ENCODE measurements at places on chromosomes 12 and 14.
A peak's percentile ranks its signal among the peaks of the same experiment; 100 is the strongest.

DNA sequence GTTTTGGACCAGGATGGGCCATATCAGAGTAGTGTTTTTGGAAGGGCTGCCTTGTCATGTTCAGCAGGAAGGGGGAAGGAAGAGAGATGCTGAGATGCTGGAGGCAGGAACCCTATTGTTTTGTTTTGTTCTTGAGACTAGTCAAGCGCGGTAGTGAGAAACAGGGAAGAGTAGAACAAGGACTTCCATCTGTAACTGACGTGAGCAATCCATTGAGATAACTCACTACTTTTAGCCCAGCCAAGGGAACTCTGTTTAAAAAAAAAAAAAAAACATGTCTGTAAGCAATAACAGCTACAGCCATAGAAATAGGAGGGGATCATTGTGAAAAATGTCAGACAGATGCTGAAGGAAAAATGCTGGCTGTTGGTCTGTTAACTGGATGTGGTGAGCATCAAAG, 34.0 kb downstream of the CD9 start:
- no peak for DNase-seq

- no peak for DNase-seq
Measured at GRCh38 chr14:60970146-60970545, 10.7 kb downstream of the TRMT5 start.

DNA sequence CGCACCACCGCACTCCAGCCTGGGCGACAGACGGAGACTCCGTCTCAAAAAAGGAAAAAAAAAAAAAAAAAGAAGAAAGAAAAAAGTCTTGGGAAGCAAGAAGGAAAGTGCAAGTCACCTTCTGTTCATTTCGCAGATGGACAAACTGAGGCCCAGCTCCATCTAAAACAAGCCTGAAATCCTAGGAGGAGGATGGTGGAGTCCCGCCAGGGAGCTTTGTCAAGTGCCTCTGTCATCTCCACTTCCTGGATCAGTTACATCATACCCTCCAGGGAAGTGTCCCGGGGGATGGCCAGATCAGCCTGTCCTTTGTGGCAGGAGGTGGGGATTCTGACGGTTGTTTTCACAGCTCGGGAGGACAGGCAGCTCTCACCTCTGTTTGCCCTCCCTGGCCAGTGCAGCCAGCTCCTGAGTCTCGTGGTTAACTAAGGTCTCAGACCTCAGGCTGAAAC, 8.7 kb upstream of the SDSL start:
- DNase-seq: no peak

GRCh38 chr12:6825398-6826124, 2.6 kb upstream of the P3H3 start:
- DNase-seq: peak; percentile 84
